Activated CD8-positive, alpha-beta T cell treated with anti-CD3 and anti-CD28 coated beads for 36 hours (primary cell): ENCODE measurements at places on chromosomes 16 and 17. TPM values are rescaled to one million over a fixed set of nuclear protein-coding genes. Genes with fewer than 3 reads are reported as not detected.
A peak's percentile ranks its signal among the peaks of the same experiment; 100 is the strongest.

Gene BMERB1
- total RNA-seq = 14.1 TPM

Gene TEX19
- total RNA-seq = not detected

Gene LDHD
- not detected for total RNA-seq

Gene SSTR5
- total RNA-seq = not detected

Gene CCL4
- total RNA-seq = 290 TPM

Gene MAFG
- total RNA-seq = 14.1 TPM

DNA sequence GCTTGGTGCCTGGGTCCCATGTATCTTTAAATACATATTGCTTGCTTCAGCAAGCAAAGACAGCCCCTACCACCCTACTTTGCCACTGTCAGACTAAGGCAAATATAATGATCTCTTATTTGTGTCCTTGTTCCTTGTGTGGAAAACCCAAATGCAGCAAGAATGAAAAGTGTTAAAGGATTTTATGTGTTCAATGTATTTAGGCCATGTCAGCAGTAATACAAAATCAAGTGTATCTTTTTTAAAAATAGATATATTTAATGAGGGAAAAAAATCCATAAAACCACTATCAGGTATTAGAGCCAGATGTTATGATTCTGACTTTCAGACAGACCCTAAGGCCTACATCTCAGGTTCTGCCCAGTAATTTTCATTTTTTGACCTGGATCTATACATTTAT lies 374.5 kb downstream of the SEC14L1 start:
- H3K36me3 ChIP-seq = peaks cover 2% of the 10 kb centered on the region
- no peaks in the 10 kb centered on the region for H3K27me3 ChIP-seq
- H3K4me1 ChIP-seq = no peaks in the 10 kb centered on the region
- H3K27ac ChIP-seq = no peak overlapping the region
- DNase-seq = no peak

- peak overlapping the region; percentile 91 for H3K27ac ChIP-seq
- DNase-seq = peak; percentile 61
- peaks cover 21% of the 10 kb centered on the region for H3K4me1 ChIP-seq
- H3K36me3 ChIP-seq = peaks cover 27% of the 10 kb centered on the region
These were observed 825 bp downstream of the BLMH start for GRCh38 chr17:30290696-30291542.

- H3K4me1 ChIP-seq = no peaks in the 10 kb centered on the region
- H3K4me3 ChIP-seq = no peak overlapping the region
- H3K27ac ChIP-seq = no peak overlapping the region
- DNase-seq = no peak
- no peaks in the 10 kb centered on the region for H3K27me3 ChIP-seq
These were observed 255.9 kb upstream of the PMFBP1 start for GRCh38 chr16:72427783-72428331.

DNA sequence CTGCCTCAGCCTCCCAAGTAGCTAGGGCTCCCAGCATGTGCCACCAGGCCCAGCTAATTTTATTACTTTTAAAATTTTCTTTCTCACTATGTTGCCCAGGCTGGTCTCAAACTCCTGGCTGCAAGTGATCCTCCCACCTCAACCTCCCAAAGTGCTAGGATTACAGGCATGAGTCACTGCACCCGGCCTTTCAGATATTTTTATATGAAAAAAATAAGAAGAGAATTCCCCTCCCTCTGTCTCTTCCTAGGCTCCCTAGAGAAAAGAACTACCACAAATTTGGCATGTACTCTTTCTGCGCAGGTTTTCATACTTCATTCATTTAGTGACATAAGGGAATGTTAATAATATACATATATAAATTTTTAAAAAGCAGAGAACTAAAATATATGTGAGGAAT lies 21.7 kb upstream of the SMURF2 start:
- H3K27ac ChIP-seq = no peak overlapping the region
- H3K4me3 ChIP-seq = no peak overlapping the region
- no peaks in the 10 kb centered on the region for H3K4me1 ChIP-seq
- no peaks in the 10 kb centered on the region for H3K27me3 ChIP-seq
- no peaks in the 10 kb centered on the region for H3K36me3 ChIP-seq

GRCh38 chr16:80367037-80367658 lies 173.6 kb upstream of the DYNLRB2 start:
- no peaks in the 10 kb centered on the region for H3K36me3 ChIP-seq
- no peak overlapping the region for H3K27ac ChIP-seq

DNA sequence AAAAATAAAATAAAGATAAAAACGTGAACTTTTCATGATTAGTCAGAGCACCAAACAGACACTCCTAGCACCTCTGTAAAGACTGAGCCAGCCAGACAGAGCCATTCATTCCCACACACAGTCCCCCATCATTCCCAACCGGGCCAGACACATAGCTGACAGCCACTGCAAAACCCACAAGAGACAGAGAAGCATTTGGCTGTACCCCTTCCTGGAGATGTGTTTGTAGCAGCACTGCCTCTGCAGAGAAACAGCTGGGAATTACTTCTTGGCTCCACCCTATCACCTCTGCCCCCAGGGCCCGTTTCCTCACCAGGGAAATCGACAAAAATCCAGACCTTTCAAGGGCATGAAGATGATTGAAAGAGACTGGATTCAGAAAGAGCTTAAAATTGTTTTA lies 46.4 kb downstream of the MYH11 start:
- H3K36me3 ChIP-seq = no peaks in the 10 kb centered on the region
- no peak overlapping the region for H3K4me3 ChIP-seq
- H3K27me3 ChIP-seq = peaks cover 5% of the 10 kb centered on the region
- no peak overlapping the region for H3K27ac ChIP-seq
- DNase-seq = no peak

DNA sequence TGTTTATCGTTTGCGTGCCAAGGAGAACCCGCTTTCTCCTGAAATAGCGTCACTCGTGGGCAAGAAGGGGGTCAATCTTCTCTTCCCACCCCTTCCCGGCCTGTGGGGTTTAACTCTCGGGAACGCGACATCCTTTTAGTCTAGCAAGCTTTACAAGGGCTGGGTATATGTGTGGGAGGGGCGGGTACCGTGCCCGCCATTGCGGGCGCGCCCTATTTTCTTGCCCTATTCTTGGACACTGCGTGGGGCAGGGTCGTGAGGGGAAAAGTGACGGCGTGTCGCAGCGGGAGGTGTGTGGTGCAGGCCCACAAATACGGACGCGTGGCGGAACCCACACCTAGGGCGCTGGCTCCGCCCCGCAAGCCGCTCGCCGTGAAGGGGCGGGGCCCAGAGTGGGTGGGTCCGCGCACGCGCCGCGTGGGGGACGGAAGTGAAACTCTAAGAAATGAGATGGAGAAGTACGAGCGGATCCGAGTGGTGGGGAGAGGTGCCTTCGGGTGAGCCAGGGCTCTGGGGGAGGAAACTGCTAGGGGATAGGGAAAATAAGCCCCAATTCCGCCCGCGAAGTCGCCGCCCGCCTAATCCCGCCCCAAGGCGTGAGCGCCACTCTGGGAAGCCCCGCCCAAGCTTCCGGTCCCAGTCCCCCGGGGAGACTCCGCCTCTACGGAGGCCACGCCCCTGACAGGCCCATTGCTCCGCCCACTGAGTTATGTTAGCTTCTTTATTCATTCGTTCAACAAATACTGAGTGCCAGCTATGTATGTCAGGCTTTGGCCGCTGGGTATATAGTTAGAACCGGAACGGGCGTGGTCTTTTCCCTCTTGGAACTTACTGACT lies at the start of gene NEK8:
Gene NEK8 (plus strand): TSS at position 425 of the 837 bp plus-strand sequence. CDS start 26 bp downstream, at position 451.
- H3K27ac ChIP-seq = peak within 1 kb of the TSS; percentile 99
- peaks cover 29% of the 10 kb centered on the region for H3K4me1 ChIP-seq
- H3K4me3 ChIP-seq = peak within 1 kb of the TSS; percentile 100
- H3K36me3 ChIP-seq = peaks cover 24% of the 10 kb centered on the region
- peak; percentile 100 for DNase-seq
- no peaks in the 10 kb centered on the region for H3K27me3 ChIP-seq

GRCh38 chr16:19132898-19133297 lies 19.1 kb downstream of the ITPRIPL2 start:
- peaks cover 2% of the 10 kb centered on the region for H3K27me3 ChIP-seq
- no peak overlapping the region for H3K4me3 ChIP-seq
- peaks cover 21% of the 10 kb centered on the region for H3K4me1 ChIP-seq
- H3K27ac ChIP-seq = no peak overlapping the region
